ENCODE measurements at places on chromosomes 1 and 21. TPM values are rescaled to one million over a fixed set of nuclear protein-coding genes. Genes with fewer than 3 reads are reported as not detected.

Gene OR6K2
- total RNA-seq: not detected

Gene KRTAP19-1
- not detected for total RNA-seq

Gene PTGS2
- total RNA-seq: 2.7 TPM

Gene MROH9
- total RNA-seq: not detected

Gene PROX1
- total RNA-seq: 6.6 TPM

Gene ECM1
- total RNA-seq: 9.2 TPM

Gene GOLT1A
- 8.9 TPM for total RNA-seq

DNA sequence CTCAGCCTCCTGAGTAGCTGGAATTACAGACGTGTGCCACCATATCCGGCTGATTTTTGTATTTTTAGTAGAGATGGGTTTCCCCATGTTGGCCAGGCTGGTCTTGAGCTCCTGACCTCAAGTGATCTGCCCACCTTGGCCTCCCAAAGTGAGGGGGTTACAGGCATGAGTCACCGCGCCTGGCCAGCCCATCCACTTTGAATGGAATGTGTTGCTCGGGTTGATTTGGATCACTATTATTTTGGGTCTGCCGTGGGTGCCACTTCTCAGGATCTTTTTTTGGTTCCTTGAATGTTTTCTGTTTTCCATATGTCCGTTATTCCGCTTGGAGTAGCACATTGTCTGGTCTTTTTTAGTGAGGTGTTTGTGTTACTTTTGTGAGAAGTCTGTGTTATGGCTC is 17.0 kb downstream of the PCNT start:
- DNase-seq: no peak

GRCh38 chr1:159911326-159912070 is 11.5 kb upstream of the CFAP45 start:
- no peak for DNase-seq

- no peak for DNase-seq
Observed at GRCh38 chr1:236103646-236104218, 38.6 kb upstream of the GPR137B start.

DNA sequence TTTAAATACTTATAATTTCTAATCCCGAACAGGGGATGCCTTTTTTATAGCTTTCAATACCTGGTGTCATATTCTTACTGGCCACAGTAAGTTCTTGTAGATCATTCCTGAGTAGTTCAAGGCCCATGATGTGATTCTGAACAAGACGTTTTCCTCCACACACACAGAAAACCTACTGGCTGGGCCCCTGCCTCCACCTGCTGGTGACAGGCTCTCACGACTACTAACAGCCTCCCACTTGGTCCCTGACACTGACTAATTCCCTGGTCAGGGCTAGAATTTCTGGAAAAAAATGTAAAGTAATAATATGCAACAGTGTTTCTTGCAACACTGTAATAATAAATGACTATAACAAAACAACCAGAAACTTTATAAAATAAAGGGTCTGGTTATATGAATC is 50.4 kb upstream of the RIPK4 start:
- DNase-seq: peak; percentile 71

DNA sequence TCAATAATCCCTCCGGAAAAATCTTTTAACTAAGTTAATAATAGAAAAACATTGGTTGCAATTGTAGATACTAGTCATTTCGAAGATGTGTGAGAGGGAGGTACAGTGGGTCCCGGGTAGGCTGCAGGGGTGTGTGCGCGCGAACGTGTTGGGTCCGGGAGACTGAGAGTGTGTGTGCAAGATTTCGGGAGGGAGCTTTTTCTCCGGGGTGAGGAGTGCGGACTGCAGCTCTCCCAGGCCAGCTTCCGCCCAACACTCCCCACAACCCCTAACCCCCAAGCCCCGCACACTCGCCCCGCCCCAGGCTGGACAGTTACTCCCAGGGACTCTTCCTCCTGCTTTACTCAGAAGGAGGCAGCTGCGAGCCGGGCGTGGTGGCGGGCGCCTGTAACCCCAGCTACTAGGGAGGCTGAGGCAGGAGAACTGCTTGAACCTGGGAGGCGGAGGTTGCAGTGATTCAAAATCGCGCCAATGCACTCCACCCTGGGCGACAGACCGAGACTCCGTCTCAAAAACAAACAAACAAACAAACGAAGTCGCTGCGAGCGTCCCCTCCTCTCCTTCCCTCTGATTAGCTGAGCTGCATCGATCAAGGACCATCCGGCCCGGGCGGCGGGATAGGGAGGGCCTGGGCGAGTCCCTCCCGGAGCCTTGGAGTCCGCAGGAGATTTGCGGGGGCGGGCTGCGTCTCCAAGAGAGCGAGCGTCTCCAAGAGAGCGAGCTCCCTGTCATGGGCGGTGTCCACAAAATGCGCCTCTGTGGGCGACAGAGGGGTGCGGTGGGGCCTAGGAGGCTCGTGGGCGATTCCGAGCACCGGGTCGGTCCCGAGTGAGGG is 28.3 kb upstream of the PPM1J start:
- no peak for DNase-seq

DNA sequence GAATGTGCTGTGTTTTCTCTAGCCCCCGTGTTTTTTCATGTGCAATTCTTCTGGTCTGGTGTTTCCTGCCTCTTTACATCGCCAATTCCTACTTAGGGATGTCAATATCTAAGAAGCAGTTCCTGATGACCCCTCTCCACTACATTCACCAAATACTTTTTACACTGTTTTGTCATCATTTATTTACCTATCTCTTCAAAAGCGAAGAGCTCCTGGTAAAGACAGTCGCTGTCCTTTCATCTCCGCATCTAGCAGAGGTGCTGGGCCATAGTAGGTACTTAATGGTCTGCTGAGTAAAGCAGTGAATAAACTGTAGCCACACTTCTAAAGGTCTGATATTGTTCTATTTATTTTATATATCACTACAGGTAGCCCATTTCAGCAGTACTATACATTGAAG is 43.0 kb downstream of the LYST start:
- no peak for DNase-seq

GRCh38 chr1:245288796-245289195 is 134.0 kb downstream of the KIF26B start:
- DNase-seq: no peak

- DNase-seq: no peak
Observed at GRCh38 chr1:147822292-147822691, 61.9 kb upstream of the GJA5 start.

DNA sequence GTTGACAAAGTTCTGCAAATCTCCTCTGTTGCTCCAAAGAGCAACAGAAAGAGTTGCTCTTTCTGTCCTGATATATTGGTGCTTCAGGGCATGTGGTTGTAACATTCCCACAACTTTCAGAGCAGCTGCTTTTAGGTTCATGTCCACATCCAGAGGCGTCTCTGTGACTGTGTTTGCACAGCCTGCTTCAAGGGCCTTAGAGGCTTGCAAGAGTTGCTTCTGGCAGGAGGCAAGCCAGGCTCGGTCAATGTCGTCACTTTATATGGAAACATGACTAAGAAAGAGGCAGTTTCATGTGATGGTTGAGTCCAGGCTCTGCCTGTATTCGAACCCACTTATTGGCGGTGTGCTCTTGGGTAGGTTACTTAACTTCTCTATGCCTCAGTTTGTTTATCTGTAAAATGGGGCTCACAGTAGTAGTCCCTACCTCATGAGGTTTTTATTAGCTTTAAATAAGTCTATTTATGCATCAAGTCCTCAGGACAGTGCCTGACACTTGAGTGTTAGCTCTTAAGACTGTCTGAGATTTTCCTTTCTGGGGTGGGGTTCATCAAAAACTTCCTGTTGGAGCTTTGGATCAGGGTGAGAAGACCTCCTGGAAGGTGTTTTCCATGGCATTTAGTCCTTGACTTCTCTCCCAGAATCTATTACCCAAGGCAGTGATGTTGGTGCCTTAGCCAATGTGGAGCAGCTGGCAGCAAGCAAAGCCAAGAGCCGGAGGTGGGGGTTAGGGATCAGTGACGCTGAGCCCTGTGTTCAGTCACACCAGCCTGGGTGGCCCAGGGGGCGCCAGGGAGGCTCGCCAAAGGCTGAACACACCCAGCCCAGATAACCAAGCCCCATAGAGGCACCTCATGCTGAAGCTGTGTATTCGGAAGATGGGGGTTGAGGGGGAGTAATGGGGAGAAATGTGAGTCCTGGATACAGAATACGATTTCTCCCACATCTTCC is 18.9 kb downstream of the LHX4 start:
- DNase-seq: peak; percentile 49

GRCh38 chr1:39892601-39893595 is 8.8 kb downstream of the MYCL start:
- DNase-seq: peak; percentile 89

DNA sequence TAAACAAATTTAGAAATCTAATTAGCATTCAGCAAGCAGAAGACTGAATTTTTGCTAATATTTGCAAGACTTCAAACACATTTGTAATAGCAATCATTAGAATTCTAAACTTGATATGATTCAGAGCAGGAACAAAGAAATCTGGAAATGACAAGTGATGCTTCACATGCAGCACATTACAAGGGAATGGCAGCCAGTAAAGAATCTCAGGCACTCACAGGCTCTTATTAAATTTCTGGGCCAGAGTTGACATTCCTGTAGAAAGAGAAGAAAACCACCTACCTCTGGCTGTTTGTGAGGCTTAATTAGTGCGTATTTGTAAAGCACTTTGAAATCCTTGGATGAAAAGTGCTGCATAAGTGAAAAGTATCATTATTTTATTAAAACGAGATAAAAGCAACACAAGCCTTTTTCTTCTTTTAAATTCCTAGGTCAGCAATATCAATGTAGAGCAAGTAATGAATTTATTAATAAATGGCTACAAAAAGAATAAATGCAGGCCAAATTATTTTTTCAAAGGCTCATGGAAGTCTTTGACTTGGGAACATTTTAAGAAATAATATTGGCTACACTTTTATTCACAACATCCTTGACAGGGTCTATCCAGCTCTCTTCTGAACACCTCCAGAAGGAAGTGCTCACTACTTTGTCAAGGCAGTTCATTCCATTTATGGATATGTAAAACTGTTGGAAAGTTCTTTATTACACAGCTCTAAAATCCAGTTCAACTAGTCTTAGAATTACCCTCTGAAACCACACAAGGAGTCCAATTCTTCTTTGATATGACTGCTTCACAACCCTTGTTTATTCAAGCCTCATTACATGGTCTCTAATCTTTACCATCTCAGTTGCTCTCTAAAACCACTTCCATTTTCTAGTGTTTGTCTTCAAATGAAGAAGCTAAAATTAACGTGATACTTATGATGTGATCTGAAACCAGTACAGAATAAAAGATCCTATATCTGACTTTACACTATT is 32.1 kb upstream of the SCYL3 start:
- no peak for DNase-seq

DNA sequence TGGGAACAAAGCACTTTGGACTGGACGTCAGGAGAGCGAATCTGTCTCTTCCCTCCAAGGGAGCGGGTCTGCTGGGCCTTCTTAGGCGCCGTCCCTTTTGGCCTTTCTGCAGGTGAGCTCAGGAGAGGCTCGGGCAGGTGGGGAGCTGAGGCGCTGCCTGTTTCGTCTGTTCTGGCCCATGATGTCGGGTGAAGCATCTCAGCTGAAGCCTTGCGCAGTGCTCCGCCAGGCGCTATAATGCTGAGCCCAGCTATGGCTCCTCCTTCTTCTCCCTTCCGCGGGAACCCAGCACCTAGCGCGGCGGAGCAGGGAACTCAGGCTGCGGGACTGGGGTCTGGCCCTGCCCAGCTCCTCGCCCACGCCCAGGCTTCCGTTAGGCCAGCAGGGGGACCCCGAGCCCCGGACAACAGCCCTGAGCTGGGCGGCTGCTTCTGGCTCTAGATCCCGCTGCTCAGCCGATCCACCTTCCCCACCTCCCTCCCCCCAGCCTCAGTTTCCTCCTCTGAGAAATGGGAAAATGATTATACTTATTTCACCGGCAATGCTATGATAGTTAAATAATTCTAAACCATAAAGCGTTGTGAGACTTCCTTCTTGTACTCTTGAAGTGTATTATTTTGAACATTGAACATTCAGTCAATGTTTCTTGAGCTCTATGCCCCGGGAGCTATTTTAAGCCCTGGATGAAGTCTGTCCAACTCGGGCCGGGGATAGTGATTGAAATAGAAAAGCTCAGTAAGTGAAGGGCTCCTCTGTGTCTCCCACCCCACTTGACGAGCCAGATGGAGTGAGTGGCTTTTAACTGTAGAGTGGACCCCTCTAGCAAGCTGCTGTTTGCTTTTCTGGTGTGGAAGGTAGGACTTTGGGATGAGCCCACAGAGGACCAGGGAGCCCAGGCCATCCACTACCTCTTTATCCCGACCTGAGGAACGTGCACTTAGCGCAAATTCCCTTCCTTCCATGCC is 9.6 kb upstream of the ADORA1 start:
- DNase-seq: peak; percentile 91

All from kidney (tissue), 22 donors.